ENCODE measurements at places on chromosomes 3 and 15.

- DNase-seq, result no peak
Measured at GRCh38 chr3:68306571-68306970, 625.8 kb downstream of the TAFA4 start.

DNA sequence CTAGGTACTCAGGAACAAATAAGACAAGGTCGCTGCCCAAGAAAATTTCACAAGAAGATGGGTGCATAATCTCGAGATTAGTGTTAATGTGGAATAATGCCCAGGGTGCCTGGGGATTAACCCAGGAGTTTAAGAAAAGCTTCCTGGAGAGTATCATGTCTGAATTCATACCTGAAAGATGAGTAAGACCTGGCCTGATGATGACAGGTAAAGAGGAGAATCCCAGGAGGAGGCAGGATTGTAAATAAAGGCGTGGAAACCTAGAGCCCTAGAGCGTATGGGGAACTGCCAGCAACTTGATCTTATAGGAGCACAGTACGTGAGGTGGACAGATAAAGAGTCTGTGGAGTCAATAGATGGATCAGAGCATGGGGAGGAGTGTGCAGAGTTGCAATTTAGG is 43.0 kb downstream of the ARRDC4 start:
- no peak for DNase-seq

GRCh38 chr3:185253645-185254410 is at the start of gene EHHADH:
TSS of gene EHHADH (minus strand) at chr3:185254049. CDS start at chr3:185254022, 27 bp downstream.
- peak; percentile 24 for DNase-seq

GRCh38 chr3:80696280-80696679 is 928.5 kb upstream of the ROBO1 start:
- no peak for DNase-seq

GRCh38 chr3:16441371-16441875 is 72.1 kb downstream of the RFTN1 start:
- no peak for DNase-seq

DNA sequence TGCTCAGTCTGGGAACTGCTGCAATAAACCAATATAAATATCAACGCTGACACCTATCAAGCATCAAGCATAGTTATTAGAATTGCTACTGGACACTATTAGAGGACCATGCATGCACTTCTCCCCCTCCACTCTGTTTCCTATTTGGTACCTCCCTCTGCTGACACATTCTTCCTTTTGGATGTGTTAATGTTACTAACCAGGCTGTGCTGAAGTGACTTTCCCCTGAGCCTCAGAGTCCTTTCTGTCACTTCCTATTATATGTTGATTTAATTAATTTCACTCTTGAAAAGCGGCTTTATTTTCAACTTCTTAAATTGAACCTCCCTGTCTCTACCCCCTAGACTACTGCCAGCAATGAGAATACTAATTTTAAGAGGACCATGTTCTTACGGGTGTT is 379.1 kb downstream of the MCTP2 start:
- no peak for DNase-seq

- no peak for DNase-seq
Measured at GRCh38 chr3:159950156-159950898, 38.3 kb upstream of the IL12A start.

- no peak for DNase-seq
Measured at GRCh38 chr3:33900809-33901505, 102.5 kb downstream of the PDCD6IP start.

GRCh38 chr15:67753891-67754290 is 71.4 kb upstream of the SKOR1 start:
- DNase-seq, result no peak

DNA sequence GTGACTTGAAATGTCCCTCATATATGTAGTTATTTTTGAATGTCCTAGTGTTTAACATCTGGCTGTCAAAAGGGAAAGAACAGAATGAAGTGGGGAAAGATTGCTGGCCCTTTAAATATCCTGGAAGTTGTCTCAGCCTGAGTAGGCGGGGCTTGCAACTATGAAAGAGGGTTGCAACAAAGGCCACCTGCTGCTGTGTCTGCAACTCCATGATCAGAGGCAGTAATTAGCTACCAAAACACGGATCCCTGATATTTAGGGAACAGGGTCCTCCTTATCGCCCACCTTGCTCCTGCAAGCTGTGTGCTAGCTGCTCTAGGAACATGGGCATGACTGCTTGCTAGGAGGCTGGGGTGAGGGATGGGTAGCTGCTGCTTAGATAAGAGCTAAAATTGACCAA is 100.2 kb upstream of the CFAP20DC start:
- no peak for DNase-seq

DNA sequence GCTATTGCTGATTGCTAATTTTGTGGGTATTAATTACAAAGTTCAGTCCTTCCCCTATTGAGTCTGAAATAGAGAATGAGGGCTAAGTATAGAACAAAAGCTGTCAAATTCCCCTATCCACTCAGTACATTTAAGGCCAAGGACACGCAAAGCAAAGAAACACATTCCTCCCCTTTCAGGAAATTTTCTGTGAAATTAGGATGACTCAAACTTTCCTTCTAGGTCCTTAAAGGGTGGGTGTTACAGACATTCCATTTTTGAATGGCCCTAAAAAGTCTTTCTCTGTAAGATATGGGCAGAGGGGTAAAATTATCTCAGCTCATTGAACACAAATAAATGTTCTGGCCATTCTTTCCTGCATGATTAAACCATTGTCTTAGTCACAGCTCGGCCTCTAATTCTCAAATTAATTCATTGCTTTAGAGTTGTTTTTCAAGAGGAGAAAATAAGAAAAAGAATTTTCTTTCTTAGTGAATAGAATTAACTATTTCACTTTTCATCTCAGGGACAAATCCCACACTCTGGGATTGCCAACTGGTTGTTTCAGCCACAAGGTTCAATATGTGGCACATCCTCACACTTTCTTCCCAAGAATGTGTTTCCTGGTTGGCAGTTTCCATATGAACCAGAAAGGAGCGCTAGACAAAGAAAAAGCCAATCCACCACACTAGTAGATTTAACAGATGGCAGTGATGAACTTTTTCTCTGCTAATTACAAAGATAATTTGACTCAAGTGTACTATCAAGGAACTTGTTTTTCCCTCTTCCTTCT is 424.1 kb downstream of the ZNF385D start:
- DNase-seq, result no peak

DNA sequence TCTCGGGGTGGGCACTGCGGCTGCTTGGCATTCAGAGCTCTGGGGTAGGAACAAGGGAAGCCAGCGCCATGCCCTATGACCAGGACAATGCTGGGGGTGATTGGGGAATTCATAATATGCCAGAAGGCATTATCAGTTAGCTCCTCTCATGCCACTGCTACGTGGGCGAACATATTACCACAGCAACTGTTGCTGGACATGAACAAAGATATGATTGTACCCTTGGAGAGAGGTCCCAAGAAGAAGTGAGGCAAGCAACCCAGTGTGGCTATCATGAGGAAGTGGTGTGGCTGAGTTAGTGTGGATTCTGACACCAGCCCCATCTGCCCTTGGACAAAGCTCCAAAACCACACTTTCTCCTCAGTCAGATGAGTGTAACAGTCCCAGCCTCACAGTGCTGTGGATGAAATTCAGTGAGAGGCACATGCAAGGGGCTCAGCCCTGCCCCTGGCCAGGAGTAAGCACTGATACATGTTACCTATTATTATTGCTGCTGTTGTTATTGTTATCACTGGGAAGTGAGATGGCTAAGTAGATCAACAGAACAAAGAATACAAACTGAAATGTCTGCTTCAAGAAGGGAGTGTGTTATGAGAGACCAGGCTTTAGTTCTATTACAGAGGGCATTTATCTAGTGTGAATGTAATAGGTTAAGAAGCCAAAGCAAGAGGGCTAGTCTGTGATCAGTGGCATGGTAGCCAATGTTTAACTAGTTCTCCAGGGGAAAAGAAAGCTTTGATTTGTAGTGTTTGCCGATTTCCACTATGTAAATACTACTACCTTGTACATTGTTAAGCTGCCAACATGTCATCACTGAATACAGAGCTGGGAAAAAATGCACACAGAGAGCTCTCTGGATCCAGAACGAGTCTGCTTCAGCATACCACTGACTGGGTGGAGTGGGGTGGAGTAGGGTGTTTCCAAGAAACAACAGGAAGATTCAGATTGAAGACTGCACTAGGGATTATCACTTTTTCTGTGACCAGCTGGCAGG is 222.3 kb upstream of the EIF1B start:
- DNase-seq, result no peak

GRCh38 chr3:154193000-154193615 is 71.9 kb downstream of the ARHGEF26 start:
- no peak for DNase-seq

- no peak for DNase-seq
Measured at GRCh38 chr15:23566071-23566554, 639 bp downstream of the MKRN3 start.

DNA sequence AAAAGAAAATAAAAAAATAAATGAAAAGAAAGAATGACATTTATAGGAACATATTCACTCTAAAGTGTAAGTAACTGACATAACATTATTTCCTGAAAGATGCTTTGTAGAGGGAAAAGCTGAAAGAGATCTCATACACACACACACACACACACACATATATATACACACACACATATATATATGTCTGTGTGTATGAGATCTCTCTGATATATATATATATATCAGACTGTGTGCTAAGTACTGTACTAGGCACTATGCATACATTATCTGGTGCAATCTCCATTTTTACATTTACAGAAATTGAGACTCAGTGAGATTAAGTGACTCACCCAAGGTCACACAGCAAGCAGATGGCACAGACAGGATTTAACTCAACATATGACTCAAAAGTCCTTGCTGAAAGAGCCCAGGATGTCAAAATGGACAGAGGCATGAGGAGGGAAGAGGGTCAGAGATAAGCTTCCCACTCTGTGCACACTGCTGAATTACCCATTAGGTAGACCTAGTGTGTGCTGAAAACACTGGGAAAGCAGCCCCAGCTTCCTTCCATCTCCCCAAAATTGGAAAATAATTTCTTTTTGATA is 15.0 kb downstream of the BHLHE40 start:
- DNase-seq, result no peak

DNA sequence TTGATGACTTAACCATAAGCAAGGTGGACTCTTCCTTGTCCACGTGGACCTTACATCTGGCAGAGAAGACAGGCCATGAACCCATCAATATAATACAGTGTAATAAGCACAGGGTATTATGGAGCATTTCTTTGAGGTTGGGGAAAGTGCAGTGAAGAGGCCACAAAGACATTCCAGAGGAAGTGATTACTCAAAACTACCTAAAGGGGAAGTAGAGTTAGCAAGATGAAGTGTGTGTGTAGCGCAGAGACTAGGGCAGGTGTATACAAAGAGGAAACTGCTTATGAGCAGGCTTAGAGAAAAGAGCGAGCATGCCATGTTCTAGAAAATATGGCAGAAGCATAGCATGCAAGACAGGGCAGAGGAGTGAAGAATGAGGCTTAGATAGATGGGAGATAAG is 17.9 kb downstream of the CP start:
- DNase-seq, result no peak

DNA sequence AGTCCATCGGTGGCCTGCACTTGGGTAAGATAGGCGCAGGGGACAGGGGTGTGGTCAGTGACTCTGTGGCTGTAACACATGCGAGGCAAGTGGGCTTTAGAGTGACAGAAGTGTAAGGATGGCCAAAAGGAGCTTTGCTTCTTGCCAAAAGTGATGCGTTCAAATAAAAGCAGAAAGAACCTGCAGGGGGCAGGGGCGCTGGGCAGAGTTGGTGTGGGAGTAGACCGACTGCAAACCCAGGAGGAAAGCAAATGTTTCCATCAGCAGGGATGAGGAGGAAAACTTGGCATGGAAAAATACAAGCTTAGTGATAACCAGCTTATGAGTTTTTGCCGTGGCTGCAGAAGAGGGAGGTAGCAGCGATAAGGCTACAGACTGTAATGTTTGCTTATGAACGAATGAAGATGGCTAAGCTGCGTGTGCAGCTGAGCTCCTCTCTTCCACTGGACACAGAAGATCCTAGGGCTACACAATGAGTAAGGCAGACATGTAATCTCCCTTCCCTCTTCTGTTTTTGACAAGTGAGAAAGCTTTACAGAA is 149.4 kb downstream of the WNT5A start:
- no peak for DNase-seq

DNA sequence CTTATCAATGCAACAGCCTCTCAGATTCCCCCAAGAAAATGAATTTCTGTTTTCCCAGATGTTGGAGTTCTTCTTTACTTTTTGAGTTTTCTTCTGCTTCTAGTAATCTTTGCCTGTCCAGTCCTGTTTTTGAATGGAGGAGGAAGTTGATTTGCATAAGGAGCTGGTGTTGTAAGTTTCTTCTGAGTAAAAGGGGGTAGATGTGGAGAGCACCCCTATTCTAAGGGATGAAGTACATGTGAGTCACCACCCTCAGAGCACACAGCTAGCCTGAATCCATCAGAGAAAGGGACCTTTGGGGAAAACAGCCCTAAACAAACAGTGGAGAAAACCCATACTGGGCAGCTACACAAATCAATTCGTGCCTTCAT is 34.5 kb downstream of the ACAA1 start:
- DNase-seq, result no peak

- DNase-seq, result no peak
Measured at GRCh38 chr3:155112661-155113389, 32.7 kb downstream of the MME start.

DNA sequence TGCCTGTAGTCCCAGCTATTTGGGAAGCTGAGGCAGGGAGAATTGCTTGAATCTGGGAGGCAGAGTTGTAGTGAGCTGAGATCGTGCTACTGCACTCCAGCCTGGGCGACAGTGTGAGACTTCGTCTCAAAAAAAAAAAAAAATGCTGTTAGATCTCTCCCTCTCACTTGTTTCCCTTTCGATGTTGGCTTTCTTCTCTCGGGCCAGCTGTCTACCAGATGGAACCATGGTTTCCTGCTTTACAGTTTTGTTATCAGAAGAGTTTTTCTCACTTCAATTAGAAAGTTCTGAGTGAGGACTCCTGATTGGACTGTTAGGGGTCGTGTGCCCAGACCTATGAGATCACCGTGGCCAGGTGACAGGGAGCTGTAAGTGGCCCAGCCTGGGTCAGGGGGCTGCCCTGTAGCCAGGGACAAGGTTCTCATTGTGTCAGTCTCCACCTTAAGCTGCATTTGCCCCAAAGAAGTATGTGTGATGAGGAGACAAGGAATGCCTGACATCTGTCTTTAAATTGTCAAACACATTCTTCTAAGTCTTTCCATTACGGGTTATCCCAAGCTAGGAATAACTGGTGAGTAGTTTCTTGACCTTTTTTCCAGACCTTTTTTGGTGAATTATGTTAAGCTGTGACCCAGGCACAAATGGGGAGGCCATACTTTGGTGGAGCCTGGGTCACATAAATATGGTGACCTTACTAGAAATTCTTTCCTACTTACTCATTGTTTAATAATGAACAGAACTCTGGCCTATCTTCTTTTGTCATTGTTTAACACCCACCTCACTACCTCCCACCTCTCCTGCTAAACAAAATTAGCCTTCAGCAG is 25.2 kb downstream of the SNAPC5 start:
- DNase-seq, result no peak

GRCh38 chr15:66417736-66418135 is 31.0 kb downstream of the MAP2K1 start:
- no peak for DNase-seq

DNA sequence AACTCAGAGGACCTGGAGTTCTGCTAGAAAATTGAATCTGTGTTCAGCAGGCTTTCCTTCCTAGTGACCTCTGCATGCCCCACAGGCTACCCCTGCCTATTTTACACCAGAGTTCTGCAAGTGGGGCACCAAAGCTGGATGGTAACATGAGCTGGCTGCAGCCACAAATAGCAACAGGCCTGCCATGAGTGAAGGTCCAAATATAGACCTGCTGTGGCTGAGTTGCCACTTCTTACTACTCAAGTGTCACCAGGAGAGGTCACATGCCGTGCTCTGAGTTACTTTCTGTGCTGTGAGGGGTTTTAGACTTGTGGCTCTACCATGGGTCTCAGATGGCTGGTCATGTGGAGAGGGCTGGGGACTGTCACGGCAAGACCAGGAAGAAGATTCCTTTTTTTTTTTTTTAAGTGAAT is at the start of gene FSD2:
TSS of gene FSD2 (minus strand) at position 76 of the 413 bp plus-strand sequence. CDS start 18,679 bp downstream, outside the sequence.
- DNase-seq, result no peak

Data from omental fat pad (tissue), 4 donors.